CD4-positive, alpha-beta T cell (primary cell): ENCODE measurements at places on chromosomes 1 and 21. TPM values are rescaled to one million over a fixed set of nuclear protein-coding genes. Genes with fewer than 3 reads are reported as not detected.

Gene SPRR2A
- total RNA-seq, result not detected

Gene PODN
- not detected for total RNA-seq

DNA sequence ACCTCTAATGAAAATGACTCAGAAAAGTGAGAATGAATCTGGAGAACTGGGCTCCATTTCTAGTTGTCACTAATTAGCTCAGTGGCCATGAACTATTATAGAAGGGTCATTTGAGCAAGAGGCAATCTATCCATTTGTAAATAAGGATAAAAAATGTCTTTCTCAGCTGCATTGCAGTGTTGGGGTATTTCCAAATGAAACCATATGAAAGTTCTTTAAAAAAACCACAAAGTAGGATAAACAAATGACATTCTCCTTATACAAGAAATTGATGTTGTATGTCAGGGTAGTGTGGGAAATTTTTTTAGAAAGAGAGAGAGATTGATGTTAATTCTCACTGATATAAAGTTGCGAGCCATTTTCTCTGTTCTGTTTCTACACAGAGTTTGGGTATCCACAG is 26.0 kb downstream of the FMO3 start:
- H3K4me1 ChIP-seq, result no peaks in the 10 kb centered on the region
- H3K4me3 ChIP-seq, result no peak overlapping the region
- H3K36me3 ChIP-seq, result no peaks in the 10 kb centered on the region
- no peak for DNase-seq
- H3K27ac ChIP-seq, result no peak overlapping the region

DNA sequence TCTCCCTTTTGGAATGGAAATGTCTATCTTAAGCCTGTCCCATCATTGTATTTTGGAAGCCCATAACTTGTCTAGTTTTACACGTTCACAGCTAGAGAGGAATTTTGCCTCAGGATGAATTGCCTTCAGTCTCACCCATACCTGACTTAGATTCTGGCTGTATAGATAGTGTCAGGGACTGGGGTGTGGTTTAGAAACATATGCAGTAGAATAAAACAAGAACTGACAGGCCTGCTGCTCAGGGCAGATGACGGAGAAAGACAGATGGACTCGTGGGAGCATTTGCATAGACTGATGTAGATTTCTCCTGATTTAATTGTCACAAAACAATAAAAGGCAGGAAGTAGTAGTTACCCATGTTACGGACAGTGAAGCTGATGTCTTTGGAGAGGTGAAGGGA is 166.7 kb downstream of the UCK2 start:
- DNase-seq, result no peak
- no peaks in the 10 kb centered on the region for H3K4me1 ChIP-seq
- no peak overlapping the region for H3K27ac ChIP-seq
- no peak overlapping the region for H3K4me3 ChIP-seq

DNA sequence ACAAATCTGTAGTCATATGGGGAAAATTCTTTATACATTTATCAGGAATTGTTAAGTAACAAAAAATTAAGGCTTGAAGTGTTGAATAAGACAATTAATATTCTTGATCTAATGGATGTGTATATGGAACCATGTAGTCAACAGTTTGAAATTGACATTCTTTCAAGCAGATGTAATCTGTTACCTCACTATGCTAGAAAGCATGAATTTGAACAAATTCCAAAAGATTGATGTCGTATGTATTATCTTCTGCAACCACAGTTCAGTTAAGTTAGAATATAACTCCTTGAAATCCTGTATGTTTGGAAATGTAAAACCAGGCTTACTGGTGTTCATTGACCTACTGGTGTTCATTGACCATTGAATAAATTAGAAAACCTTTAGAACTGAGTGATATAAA is 16.1 kb downstream of the CCDC18 start:
- no peak overlapping the region for H3K4me3 ChIP-seq
- no peak for DNase-seq
- H3K4me1 ChIP-seq, result no peaks in the 10 kb centered on the region
- no peak overlapping the region for H3K27ac ChIP-seq
- peaks cover 4% of the 10 kb centered on the region for H3K36me3 ChIP-seq
- H3K27me3 ChIP-seq, result no peaks in the 10 kb centered on the region

DNA sequence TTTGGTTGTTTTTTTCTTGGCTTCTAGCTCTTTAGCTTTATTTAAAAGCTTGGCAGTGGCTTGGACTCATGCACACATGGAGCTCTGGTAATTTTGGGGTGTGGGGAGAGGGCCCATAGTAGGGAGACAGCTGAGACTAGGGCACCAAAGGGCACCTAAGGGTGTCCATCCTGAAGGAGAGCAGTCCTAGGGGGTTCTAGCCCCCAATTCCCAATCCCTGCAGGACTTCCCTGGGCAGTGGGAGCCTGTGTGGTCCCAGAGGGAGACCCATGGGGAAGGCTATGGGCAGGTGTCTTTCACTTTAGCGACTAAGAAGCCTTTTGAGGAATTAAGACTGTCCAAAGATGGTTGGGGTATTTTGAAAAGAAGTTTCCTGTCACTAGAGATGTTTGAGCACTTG is 6.9 kb downstream of the CYP4B1 start:
- peaks cover 10% of the 10 kb centered on the region for H3K27me3 ChIP-seq
- no peaks in the 10 kb centered on the region for H3K4me1 ChIP-seq
- H3K36me3 ChIP-seq, result no peaks in the 10 kb centered on the region
- no peak for DNase-seq
- no peak overlapping the region for H3K27ac ChIP-seq

- H3K36me3 ChIP-seq, result no peaks in the 10 kb centered on the region
- DNase-seq, result no peak
- H3K27me3 ChIP-seq, result no peaks in the 10 kb centered on the region
- no peak overlapping the region for H3K27ac ChIP-seq
- no peaks in the 10 kb centered on the region for H3K4me1 ChIP-seq
- H3K4me3 ChIP-seq, result no peak overlapping the region
Observed at GRCh38 chr1:106846656-106847055, 209.8 kb upstream of the PRMT6 start.

DNA sequence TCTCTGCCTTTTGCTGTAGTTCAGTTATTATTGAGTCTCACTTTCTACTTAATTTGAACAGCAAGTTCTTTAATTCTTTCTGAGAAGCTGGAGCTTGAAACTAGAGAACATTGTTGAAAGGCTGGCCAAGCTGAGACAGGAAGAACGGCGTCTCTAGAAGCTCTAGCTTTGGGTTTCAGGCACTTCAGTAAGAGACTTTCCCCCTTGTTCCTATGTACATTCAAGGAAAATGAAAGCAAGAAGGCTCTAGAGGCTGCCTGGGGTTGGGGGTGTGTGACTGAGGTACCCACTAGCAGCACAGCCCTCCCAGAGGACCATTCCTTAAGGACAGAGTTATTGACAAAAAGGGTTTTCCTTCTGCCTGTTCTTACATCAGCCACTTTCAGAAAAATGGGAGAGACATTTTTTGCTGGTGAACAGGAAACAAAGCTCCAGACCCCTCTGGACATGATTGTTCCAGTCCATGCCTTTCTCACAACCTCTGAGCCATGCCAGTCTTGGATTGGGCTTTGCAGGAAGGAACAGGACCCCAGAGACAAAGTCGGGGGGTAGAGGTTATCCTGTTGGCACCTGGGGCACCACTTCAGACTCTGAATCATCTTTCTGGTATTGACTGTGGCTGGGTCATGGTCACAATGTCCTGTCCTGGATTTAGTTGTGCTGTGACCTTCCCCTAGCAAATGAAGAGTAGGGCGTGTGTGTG is 63.1 kb downstream of the LAMC2 start:
- no peak for DNase-seq
- H3K27ac ChIP-seq, result no peak overlapping the region
- H3K4me3 ChIP-seq, result no peak overlapping the region

DNA sequence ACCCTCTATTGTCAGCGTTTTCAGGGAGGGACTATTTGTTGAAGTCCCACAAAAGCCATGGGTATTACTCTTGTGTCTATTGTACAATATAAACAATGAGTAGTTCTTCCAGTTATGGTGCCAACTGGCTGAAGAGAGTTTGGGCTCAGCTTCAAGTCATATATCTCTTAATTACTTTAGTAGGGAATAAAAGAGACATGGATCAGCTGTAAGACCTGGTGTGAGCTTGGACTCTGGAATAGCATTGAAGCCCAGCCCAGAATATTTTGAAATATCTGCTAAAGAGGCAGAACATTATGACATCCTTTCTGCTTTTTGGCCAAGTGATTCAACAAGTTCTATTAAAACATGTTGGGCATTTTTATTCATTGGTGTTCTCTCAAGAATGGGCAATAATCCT is 224.9 kb downstream of the BACH1 start:
- no peaks in the 10 kb centered on the region for H3K36me3 ChIP-seq
- no peaks in the 10 kb centered on the region for H3K4me1 ChIP-seq
- no peak for DNase-seq
- H3K4me3 ChIP-seq, result no peak overlapping the region
- H3K27ac ChIP-seq, result no peak overlapping the region
